Urinary bladder (tissue), 4 donors: ENCODE measurements at places on chromosomes 6 and 20. TPM values are rescaled to one million over a fixed set of nuclear protein-coding genes. Genes with fewer than 3 reads are reported as not detected.

- DNase-seq: no peak
Measured at GRCh38 chr6:13188306-13188705, 140.0 kb downstream of the TBC1D7 start.

- DNase-seq: peak; percentile 28
Measured at GRCh38 chr6:39166189-39166911, 51.4 kb upstream of the SAYSD1 start.

DNA sequence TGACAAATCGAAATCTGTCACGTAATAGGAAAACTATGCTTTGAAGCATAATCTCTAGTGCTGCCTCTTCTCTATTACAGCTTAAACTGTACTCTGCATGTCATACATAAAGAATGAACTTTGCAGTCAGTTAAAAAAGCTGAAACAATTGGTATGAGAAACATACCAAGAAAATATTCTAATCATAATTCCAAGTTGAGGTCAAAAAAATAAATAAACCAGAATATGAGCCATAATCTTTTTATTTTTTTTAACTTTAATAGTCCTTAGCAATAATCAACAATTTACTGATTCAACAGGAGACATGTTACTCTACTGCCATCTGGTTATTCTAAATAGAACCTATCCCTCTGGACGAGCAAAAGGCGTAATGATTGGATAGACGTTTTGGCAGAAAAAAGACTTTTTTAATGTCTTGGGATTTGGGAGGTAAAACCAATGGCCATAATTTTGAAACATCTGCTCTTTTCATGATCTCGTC lies 224.4 kb upstream of the FLRT3 start:
- no peak for DNase-seq

Gene NKX2-2
- polyA plus RNA-seq: not detected

Gene COX4I2
- 10.1 TPM for polyA plus RNA-seq

Gene BPIFA1
- polyA plus RNA-seq: not detected

GRCh38 chr20:62702895-62703852 lies 5.5 kb upstream of the NTSR1 start:
- no peak for DNase-seq

GRCh38 chr6:135479601-135480000 lies 17.9 kb downstream of the AHI1 start:
- DNase-seq: no peak

DNA sequence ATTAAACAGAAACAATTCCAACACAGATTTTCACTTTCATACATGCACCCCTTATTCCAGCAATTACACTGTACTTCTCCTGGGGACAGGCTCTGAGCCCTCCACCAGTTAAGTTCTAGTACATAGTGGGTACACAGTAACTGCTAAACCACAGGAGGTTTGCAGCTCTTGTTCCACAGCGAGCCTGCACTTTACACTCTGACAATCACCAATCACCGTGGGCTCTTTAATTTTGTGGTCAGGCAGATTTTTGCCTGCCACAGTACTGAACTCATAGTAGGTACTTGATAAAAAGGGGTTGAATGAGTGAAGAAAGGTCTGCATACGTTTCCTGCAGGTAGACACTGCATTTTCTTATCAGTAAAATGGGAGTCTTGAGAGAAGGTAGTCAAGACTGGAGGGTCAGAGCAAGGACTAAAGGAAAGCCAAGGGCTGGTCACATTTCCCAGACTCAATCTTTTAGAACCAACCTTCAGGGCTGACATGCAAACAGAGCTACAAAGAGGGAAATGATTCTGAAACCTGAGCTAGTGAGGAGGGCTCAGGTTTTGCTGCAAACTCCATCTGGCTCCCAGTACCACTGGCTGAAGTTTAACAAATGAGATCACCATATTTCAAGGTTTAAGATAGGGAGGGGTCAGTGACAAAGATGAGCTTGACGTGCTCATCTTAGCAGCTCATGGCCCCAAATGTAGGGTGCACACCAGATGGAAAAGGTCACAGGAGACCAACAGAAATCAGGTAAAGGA lies 404.6 kb downstream of the BTBD9 start:
- DNase-seq: no peak

- DNase-seq: no peak
Measured at GRCh38 chr6:169253337-169254238, at the start of gene THBS2. TSS of gene THBS2 (minus strand) at chr6:169253846. CDS start at chr6:169250784, 3,062 bp downstream.

DNA sequence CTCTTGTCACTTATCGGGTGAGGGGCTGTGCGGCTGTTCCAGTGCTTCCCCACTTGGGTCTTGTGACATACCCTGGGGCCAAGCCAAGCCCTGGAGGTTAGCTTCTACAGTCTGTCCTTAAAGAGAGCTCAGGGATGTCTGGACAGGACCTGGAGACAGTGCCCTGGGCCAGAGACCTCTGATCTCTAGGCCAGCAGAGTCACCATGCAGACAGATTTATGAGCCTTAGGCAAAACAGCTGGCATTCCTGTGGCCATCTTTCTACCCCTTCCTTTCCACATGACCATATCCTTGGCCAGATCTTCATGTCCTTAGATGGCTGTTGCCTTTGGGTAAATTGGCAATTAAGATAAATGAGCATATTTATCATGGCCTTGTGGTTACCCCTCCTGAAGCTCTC lies 678.6 kb downstream of the MAFB start:
- DNase-seq: no peak

Gene FOXA2
- not detected for polyA plus RNA-seq

DNA sequence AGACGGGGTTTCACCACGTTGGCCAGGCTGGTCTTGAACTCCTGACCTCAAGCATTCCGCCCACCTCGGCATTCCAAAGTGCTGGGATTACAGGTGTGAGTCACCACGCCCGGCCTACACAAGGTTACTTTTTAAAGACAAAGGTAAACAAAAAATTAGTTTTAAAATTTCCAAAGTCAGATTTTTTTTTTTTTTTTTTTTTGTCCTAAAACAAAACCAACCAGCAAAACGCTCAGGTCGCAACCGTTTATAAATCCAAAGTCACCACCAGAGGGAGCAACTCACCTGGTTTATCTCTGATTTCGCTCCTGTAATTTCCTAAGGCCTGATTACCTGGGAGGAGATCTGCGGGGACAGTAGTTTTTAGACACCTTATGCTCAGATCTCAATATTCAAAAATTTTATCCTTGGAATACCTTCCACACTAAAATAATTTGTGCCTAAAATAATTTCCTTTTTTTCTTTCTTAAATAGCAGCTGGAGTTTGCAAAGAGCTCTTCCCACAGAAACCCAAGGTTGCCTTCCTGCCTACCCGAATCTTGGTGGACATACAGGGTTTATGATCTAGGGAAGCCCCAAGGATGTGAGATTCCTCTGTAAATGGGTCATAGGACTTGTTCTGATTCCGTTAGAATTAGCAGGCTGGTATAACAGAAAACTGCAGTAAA lies 19.8 kb upstream of the TREM1 start:
- no peak for DNase-seq

Gene XKR7
- 0.03 TPM for polyA plus RNA-seq

GRCh38 chr20:62263396-62263795 lies 25.1 kb downstream of the OSBPL2 start:
- no peak for DNase-seq

GRCh38 chr6:40472353-40472752 lies 114.8 kb downstream of the LRFN2 start:
- no peak for DNase-seq

GRCh38 chr20:38608188-38608587 lies 6.6 kb downstream of the ARHGAP40 start:
- DNase-seq: no peak
